Gastroesophageal sphincter (tissue), 4 donors: ENCODE measurements at places on chromosomes 2 and 18. TPM values are rescaled to one million over a fixed set of nuclear protein-coding genes. Genes with fewer than 3 reads are reported as not detected.

CTLA4 gene
- total RNA-seq = not detected

RPRM gene
- total RNA-seq = 2.6 TPM

BIN1 gene
- total RNA-seq = 50.3 TPM

CELF4 gene
- total RNA-seq = 0.77 TPM

COLEC11 gene
- 4.6 TPM for total RNA-seq

MC2R gene
- not detected for total RNA-seq

HOXD4 gene
- total RNA-seq = 1.3 TPM

FOXI3 gene
- total RNA-seq = not detected

SKOR2 gene
- not detected for total RNA-seq

DLGAP1 gene
- 1.5 TPM for total RNA-seq

CCDC195 gene
- not detected for total RNA-seq

IL1F10 gene
- total RNA-seq = not detected

AGFG1 gene
- total RNA-seq = 73.1 TPM

OLA1 gene
- 57.1 TPM for total RNA-seq

DNA sequence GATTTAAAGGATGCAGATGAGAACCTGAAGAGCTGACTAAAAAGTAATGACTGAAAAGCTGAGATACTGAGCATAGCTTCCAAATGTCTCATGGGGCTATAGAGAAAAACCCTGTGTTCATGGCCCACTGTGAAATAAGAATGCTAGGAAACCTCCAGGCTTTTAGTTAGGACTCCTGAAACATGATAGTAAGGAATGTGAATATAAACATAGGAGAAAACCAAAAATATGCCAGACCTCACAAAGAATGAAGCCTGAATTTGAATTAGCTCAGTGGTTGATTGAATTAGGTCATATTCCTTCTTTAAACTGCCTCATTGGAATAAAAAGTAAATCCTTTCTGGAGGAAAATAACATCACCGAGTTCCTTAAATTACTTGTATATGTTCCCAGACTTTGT lies 194.5 kb upstream of the NXPH2 start:
- no peak for ATAC-seq

GRCh38 chr2:70678576-70679143 lies 89.3 kb downstream of the ADD2 start:
- no peak for ATAC-seq

DNA sequence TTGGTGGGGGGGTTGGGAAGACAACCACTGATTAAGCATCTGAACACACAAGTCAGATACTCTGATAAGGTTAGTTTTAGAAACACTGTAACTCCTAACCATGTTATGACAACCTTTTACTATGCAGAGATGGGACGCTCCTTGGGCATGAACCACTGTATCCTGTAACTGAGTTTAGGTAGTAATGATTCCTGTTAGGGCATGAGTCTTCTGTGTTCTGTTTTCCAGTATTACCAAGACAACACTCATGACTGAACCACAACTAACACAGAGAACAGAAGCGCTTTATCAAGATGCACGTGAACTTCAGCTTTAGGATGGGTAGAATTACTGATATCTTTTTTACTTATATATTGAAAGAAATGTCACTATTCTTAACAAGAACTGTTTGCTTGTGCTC lies 14.1 kb upstream of the CREB1 start:
- ATAC-seq = no peak

DNA sequence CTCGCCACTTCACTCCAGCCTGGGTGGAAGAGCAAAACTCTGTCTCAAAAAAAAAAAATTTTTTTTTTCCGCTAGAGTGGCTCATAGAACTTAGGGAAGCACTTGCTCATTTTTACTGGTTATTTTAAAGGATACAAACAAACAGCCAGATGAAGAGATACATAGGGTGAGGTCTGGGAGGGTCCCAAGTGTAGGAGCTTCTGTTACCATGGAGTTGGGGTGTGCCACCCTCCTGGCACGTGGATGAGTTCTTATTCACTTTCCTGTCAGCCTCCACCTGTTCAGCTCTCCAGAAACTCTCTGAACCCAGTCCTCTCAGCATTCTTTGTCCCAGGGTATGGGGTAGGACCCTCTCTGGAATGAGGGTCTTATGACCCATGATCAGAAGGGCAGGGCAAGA lies 4.9 kb upstream of the MAT2A start:
- ATAC-seq = no peak

DNA sequence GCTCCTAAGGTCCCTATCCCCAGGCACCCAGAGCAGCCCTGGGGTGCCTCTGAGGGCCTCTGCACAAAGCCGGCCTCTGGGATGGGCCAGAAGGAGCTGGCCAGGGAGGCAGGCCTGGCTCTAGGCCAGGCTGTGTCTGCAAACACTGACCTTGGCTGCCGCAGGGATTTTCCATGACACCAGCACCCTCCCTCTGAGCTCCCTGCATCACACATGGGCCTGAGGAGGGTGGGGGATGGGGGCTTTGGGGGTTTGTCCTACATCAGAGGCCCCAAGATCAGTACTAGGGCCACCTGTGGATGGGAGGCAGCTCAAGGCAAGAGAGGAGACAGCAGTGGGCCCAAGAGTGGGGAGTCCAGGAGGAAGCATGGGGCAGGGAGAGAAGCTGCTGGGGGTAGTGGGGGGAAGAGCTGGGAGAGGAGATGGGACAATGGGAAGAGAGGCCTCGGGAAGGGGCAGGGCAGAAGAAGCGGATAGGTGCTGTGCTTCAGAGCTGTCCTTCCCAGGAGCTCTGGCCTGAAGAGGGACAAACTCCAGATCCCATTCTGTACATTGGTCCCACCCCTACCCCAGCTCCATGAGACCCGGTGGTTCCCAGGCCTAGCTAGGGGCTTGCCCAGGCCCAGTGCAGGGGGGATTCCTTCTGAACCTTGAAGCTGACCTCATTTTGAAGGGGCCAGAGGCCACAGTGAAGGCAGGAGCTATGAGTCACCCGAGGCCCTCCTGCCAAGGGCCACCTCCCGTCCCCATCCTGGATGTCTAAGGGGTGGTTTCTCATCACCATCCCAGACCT lies 28.0 kb downstream of the KCNK3 start:
- ATAC-seq = peak; percentile 87

- peak; percentile 9 for ATAC-seq
Observed at GRCh38 chr2:27442920-27443282, 720 bp downstream of the KRTCAP3 start.

DNA sequence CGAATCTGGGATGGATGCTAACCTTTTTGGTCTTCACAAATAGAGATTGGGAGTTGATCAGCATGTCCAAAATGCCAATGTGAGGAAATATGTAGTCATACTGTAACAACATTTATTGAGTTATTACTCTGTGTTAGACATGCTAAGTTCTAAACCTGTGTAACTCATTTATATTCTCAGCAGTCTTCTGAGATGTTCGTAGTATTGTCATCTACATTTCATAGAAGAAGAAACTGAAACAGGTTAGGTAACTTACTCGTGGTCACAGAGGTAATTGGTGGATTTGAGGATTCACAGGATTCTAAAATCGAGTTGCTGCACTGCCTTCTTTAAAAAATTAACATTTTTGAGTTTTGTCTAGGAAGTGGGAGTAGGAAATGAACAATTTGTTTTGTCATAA lies 162.1 kb downstream of the UBE2E3 start:
- ATAC-seq = no peak

DNA sequence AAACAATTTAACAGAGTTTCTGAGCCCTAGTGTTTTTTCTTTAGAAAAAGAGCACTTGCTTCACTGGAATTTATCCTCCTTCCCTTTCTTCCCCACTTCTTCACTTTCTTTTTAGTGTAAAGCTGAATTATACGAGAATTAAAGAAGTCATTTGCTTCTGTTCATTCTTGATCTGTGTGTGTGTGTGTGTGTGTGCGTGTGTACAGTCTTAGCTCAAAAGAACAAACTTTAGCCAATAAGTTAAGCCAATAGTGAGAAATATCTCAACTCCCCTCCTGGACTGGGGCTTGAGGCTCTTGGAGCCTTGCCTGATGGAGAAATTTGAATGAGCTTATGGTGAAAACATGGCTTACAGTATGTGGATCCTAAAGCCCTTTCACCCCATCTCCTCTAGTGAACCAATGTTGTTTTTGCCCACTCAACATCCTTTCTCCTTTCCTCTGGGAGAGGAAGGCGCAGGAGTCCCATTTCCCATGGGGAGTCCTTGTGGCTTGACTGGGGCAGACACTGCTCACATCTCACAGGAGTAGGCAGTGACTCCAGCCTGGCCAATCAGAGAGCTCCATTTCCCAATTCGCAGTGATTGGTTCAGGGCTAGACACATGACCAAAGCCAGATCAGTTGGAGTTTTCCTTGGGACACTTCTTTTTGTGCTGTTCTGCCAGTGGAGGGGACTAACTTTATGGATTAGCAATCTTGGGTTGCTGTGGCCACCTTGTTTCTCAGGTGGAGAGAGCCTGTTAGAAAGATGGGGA lies 16.3 kb upstream of the MYO3B start:
- no peak for ATAC-seq

GRCh38 chr2:16890081-16890480 lies 224.4 kb upstream of the CYRIA start:
- ATAC-seq = no peak

- ATAC-seq = no peak
Observed at GRCh38 chr18:61718944-61719343, 173.9 kb downstream of the RNF152 start.

DNA sequence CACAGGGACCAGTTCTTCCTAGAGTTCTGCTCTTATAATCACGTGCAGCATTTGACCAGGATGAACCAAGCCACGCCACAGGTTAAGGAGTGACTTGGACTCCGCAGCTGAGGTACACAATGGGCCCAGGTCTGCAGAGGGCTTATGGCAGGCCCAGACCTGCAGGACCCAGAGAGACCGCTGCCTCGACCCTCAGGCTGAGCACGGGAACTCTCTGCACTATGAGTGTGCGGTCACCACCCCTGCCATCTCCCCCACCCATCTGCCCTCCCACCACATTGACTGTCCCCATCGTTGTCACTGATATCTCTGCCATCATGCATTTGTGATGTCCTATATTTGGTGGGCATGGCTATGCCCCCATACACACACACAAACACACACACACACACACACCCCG lies 45.7 kb upstream of the HPCAL1 start:
- ATAC-seq = no peak

DNA sequence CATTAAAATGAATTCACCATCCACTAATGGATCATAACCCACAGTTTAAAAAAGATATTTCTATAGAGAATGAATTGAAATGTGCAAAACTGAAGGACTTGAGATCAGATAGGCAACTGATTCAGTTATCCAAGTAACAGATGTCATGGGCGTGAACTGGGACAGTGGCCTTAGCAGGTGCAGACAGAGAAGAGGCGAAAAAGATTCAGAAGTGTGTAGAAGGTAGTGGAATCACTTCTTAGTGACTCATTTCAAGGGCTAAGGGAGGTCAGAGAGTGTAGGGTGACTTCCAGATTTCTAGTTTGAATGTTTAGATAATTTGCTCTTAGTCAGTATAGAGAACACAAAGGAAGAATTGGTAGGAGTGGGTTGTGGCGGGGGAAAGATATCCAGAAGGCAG lies 79.7 kb downstream of the EHBP1 start:
- ATAC-seq = no peak

- no peak for ATAC-seq
Observed at GRCh38 chr2:7209757-7210555, 292.7 kb downstream of the RNF144A start.

- ATAC-seq = no peak
Observed at GRCh38 chr2:143532061-143532460, 402.8 kb downstream of the ARHGAP15 start.

- ATAC-seq = no peak
Observed at GRCh38 chr2:232458661-232459418, 2.9 kb downstream of the ALPI start.

GRCh38 chr2:20141056-20141762 lies 83.7 kb downstream of the SDC1 start:
- peak; percentile 76 for ATAC-seq

GRCh38 chr2:83191316-83191715 lies 1267.8 kb downstream of the SUCLG1 start:
- ATAC-seq = no peak

DNA sequence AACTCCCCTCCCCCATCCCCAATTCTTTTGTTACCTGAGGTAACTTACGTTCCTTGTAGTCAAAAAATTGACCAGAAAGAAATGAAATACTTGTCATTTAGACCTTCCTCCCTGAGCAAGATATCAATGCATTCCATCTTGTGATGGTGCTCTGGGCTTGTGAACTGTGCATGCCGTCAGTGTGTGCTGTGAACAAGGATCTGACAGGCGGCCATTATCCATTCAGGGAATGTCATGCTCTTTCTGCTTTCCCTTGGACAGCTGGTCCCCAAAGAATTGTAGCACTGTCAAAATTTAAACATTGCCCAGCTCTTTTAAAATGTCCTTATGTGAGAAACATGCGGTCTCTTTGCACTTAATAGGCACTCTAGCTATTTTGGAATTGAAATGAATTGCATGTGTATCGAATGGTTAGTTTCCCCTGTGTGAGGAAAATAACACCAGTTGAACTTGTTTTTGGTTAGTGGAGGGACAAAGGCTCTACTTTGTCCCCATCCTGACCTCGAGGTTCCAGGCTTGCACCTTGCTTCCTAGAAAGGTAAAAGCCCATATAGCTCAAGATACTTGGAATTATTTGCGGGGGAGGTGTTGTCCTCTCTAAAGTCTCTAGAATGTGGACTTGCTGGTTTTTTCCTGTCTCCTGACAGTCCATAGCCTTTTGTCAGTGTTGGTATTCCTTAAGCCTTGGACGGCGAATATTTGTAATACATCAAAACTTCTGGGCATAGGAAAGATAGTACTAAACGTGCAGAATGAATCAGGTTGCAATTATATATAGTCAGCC lies 350.9 kb downstream of the NUP35 start:
- no peak for ATAC-seq

- no peak for ATAC-seq
Observed at GRCh38 chr2:85695691-85696668, 1.8 kb downstream of the GNLY start.

- no peak for ATAC-seq
Observed at GRCh38 chr2:120140866-120141265, 82.3 kb downstream of the TMEM185B start.

DNA sequence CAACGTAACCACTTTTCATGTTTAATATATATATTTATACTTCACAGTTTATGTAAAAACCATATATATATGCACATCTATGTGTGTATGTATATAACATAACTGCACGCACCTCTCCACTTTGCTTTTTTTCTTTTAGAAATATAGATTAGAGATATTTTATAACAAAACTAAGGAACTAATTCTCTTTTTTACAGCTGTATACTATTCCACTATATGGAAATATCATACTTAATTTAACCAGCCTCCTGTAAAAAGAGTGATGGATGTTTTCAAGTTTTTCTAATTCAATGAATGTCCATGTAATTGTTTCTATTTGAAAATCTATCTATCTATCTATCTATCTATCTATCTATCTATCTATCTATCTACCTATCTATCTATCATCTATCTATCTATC lies 4.6 kb downstream of the ARHGAP15 start:
- no peak for ATAC-seq
